ENCODE measurements at places on chromosomes 11 and 22.
A peak's percentile ranks its signal among the peaks of the same experiment; 100 is the strongest.

- peak; percentile 95 for DNase-seq
Measured at GRCh38 chr11:62786318-62787004, 741 bp upstream of the TMEM179B start.

- DNase-seq, result no peak
Measured at GRCh38 chr11:61645179-61645868, 34.9 kb upstream of the DAGLA start.

DNA sequence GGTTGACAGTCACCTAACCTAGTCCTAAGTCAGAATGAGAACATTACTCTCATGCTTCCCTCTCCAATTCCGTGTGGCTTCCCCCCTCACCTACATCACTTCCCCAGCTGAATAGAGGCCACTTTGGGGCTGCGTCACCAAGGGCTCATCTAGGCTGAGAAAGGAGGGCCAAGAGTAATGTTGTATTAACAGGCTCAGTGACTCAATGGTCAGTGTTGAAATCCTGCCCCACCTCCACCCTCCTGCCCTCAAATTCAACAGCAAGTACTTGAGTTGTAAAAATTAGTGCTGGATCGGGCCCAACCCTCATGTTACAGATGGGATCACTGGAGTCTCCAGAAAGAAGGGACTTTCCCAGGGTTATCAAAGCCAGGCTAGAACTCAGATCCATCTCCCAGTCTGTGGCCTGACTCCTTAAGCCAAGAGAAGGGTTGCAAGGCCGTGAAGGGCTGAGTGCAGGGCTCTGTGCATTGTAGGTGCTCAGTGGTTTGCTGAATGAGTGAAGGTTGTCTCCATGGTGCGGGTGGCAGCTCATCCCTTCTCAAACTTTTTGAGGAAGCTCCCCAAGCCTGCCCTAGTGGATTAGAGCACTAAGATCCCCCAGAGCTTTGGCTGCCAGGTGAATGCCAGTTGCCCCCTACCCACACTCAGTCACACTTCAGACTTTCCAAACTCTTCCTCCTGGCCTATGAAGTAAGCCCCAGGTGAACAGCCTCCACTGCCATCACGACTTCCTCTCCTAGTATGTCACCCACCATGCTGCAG lies 3.2 kb downstream of the DGAT2 start:
- no peak for DNase-seq

GRCh38 chr11:91776655-91777054 lies 448.0 kb upstream of the FAT3 start:
- no peak for DNase-seq

DNA sequence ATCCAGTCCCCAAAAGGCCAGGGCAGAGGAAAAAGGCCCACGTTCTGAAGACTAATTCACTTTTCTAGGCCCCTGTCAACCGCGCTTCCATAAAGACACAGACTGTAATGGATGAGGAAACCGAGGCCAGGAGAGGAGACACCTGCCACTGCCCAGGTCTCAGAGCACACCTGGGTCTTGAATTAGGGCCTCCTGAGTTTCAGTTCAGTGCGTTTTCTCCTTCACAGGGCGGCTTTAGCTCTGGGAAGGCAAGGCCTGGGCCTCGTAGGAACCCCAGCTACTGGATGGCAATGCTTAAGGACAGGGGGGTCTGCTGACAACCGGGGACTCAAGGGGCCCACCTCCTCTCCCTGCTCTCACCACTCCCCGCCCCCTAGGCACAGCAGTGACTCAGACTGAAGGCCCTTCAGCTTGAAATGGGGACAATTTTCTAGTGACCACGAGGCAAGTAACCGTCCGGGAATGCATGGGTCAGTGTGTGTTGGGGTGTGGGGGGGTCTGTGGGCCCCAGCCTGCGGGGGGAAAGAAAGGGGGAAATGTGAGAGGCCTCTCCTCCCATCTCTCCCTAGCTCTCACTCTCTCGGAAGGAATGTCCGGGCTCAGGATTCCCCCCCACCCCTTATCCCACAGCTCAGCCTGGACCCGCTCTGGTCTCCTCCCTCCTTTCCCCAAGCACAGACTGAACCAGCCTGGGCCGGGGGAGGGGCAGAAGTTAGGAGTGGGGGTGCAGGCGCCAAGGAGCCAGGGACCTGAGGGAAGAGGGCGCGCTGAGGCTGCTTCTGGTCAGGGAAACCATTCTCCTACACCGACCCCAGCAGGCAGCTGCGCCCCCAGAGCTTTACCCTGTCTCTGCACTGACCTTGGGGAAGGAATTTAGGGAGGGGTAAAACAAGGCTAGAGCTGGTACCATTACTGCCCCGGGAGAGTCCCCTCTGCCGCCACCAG lies 17.2 kb downstream of the CREB3L1 start:
- DNase-seq, result peak; percentile 90

DNA sequence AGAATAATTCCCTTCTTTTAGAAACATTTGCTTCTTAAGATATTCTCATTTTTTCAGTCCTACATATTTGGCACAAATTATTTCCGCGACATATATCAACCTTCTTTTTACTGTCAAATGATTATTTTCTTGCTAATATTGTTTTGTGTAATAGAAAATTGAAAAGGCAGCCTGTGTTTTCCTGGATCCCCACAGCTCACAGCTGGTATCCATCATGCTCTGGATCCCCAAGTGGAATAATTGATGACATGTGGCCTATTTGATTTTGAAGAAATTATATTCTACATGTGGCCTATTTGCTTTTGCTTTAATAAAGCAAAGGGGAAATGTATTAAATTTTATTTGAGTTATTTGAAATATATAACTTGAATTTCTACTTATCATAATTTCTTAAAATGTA lies 199.4 kb upstream of the LUZP2 start:
- DNase-seq, result no peak

GRCh38 chr11:23097891-23098290 lies 237.6 kb upstream of the CCDC179 start:
- no peak for DNase-seq

DNA sequence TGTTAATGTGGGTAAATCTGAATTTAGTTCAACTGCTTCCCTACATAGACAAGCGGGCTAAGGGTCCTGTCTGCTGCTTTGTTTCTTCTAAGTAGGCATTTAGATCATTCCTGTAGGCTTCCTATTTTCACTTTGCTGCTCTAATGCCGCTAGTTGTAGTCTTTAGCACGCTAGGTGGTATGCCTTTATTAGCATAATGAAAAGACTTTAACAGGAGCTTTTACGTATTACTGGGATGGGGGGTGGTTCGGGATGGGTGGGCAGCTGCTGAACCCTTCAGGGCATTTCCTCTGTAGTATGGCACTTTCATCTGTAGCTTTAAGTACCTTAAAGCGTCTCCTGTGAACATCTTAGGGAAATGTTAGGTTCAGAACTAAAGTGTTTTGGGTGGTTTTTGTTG lies 85.3 kb downstream of the GGT1 start:
- no peak for DNase-seq

DNA sequence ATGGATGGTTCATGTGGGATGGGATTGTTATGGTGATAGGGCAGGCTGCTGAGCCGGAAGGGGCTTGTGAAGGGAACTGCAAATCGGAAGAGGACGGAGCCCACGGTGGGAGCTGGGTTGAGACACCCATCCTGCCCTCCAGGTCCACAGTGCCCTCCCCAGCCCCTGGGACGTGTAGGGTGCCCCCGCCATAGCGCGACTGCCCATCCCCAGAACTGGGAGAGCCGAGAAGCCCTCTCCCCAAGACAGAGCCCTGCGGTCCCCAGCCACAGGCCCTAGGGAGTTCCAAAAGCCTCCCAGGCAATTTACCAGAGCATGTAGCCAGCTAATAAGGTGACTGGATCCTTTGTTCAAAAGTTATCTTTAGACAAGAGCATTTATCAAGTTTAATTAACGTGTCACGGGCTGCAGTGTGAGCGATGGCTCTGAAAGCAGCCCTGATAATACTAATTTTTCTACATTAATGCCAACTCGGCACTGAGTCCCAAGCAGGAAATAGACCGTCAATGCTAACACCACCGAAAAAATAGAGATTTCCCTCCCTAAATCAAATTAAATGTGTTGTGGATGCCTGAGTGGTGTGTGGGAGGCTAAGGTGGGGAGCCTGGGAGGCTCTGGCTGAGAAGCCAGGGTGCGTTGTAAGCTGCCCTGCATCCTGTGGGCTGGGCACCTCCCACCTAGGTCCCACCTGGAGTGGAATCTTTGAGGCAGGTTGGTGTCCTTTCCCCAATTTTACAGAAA lies 76.8 kb upstream of the RTL6 start:
- DNase-seq, result no peak

DNA sequence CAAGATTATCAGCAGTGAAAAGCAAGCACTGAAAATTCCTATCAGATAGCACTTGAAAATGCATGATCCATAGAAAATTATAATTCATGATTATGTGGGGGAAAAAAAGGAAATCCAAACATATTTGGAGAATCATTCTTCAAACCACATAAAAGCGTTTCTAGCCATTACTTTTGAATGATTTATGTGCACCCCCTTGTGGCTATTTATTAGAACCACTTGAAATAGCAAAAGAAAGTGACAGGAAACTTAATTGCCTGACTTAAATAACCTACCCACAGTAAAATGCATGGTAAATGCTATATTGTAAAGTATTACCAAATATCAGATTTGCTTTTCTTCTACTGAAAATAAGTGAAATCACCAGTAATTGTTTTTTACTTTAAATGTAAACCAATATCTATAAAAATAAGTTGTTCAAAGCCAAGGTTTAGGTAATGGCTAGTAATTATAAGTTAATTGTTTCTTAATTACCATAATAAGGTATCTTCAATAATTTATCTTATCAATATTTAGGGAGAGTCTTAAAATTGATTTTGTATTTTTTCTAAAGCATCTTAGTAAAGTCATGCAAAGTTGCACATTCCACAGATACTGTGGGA lies 168.5 kb downstream of the ARHGAP42 start:
- DNase-seq, result peak; percentile 67

- no peak for DNase-seq
Measured at GRCh38 chr22:30717331-30717921, 22.8 kb downstream of the OSBP2 start.

GRCh38 chr11:44972746-44973435 lies 22.2 kb upstream of the TP53I11 start:
- DNase-seq, result no peak

- DNase-seq, result no peak
Measured at GRCh38 chr11:33534575-33534974, 166.1 kb downstream of the C11orf91 start.

DNA sequence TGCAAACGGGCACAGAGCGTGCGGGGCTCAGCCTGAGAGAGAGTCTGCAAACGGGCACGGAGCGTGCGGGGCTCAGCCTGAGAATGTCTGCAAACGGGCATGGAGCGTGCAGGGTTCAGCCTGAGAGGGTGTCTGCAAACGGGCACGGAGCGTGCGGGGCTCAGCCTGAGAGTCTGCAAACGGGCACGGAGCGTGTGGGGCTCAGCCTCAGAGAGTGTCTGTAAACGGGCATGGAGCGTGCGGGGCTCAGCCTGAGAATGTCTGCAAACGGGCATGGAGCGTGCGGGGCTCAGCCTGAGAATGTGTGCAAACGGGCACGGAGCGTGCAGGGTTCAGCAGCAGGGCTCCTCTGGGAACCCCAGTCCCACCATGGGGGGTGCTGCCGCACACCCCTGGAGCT lies 13.5 kb downstream of the PHRF1 start:
- DNase-seq, result no peak

DNA sequence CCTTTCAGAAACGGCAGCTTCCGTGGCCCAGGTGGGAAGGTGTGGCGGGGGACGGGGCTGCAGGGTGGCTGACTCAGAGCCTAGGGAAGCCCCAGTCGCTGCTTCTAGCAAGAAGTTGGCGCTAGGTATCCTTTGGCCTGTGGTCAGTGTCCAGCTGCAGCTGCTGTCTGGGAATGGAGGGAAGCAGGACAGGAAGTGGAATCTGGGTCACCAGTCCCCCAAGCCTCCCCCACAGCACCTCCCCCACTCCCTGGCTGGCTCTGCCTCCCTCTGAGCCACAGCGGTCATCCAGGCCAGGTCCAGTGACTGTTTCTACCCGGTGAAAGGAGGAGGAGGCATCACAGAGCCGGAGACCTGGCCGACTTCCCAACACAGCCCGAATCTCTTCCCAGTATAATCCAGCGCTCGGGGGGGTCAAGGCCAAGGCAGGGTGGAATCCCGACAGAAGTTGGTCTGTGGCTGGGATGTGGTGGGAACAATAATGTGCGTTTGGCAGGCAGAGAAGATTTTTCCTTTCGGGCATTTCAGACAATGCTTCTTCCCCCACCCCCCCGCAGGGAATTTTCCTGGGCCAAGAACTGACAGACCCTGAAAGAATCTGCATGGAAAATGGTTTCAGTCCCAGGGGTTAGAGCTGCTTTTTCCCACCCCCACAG lies 45.1 kb downstream of the C11orf96 start:
- peak; percentile 20 for DNase-seq

DNA sequence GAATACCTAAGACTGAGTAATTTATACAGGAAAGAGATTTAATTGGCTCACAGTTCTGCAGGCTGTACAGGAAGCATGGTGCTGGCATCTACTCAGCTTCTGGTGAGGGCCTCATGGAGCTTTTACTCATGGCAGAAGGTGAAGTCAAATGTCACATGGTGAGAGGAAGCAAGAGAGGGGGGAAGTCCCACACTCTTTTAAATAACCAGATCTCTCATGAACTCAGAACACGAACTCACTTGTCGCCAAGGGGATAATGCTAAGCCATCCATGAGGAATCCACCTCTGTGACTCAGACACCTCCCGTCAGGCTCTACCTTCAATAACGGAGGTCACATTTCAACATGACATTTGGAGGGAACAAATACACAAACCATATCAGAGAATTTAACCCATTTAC lies 42.2 kb downstream of the BIRC2 start:
- DNase-seq, result peak; percentile 40

DNA sequence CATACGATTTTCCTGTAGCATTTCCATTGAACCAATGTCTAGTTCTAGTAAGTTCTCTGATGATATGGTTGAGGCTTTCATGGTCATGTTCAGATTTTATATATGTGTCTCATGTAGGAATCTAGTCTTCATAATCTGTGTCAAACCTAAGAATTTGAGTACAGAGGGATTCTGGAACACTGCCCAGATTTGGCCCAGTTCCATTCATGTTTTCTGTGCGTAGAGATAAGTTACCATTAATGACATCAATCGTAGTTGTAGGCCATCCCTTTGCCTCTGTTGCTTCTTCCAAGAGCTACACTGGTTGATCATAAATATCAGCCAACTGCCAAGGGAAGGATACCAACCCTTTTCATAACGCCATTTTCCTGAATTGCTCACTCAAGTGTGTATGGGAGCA lies 23.3 kb downstream of the ST3GAL4 start:
- DNase-seq, result no peak

DNA sequence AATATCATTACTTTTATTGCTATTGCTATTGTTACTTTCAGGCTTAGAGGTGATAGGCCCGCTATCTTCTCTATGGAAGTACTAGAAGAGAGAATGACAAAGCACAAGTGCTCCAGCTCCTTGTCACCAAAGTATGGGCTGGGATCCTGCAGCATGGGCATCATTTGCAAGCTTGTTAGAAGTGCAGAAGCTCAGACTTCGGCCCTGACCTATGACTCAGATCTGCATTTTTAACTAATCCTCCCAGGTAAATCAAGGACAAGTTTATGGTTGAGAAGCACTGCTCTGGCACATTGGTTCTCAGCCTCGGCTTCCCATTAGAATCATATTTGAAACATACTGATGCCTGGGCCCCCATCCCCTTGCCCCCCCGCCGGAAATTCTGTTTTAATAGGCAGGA lies 8.6 kb upstream of the ENDOD1 start:
- DNase-seq, result no peak

- peak; percentile 59 for DNase-seq
Measured at GRCh38 chr11:61041755-61042518, 60.4 kb upstream of the CD5 start.

GRCh38 chr11:1208394-1209261 lies 14.2 kb upstream of the MUC5B start:
- no peak for DNase-seq
